CD4-positive, alpha-beta T cell treated with Interleukin-1 beta for 1 hour (primary cell): ENCODE measurements at places on chromosomes 6 and 20.

GRCh38 chr6:153790048-153790447, 249.0 kb upstream of the OPRM1 start:
- DNase-seq = no peak

GRCh38 chr6:47391675-47392074, 82.0 kb upstream of the TNFRSF21 start:
- no peak for DNase-seq

- DNase-seq = no peak
Observed at GRCh38 chr6:105875974-105876640, 210.0 kb upstream of the PRDM1 start.

DNA sequence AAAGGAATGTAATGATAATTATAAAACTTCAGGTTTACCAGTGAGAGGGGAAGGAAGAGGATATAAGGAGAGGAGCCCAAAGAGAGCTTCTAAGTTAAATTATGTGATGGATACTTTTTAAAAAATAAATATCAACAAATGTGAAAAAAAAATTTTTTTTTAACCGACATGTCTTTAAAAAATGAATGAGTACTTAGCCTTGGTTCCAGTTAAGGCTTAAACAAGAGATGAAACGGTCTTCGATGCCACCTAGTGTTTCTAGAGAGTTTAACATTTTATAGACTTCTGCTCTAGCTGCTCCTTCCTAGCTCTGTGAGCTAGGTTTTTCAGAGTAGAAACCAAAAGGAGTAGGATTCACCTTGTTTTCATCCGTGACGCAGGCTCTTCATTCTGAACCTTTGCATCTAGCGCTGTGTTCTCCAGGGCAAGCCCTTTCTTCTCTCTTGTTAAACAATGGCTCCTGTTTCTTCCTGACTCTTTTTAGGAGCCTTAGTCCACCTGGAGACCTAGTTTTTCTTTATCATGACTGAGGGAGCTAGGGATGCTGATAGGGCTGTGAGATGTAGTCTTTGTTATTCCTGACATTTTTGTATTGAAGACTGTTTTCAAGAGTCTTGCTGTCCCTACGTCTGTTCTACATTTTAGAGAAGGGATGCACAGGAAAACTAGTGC, 42.4 kb upstream of the GNRH2 start:
- peak; percentile 49 for DNase-seq

DNA sequence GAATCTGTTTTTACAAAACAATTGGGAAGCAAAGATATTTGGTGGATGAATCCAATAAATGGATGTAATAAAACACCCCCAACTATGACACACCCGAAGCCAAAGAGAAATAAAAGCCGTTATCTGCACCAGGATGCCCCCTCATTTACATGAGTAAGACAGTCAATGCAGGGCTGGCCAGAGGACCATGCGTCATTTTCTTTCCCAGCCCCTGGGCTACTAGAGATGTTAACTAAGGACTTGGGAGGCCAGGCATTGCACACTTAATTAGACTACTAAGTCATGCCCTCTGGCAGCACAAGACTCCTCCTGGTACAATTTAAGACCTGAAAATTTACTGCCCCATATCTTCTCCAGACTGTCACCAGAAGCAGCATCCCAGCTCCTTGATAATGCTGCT, 3.2 kb downstream of the LEMD2 start:
- DNase-seq = no peak

DNA sequence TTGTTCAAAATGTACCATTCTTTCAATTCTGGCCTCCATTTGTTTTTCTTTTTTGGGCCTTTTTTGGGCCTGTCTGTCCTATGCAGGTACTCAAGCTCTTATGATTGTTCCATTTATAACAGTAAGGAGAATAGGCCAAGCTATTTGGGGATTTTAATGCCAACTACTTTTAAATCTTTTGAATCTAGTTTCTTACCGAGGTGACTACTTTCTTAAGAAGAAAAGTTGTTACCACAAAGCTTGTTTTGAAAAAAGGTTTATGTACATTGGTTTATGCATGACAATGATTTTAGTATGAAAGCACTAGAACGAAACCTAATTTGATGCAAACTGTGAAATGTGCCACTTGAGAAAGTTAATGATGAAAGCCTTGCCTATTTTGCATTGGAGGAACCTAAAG, 98.3 kb upstream of the MTHFD1L start:
- no peak for DNase-seq

- no peak for DNase-seq
Observed at GRCh38 chr6:14516956-14517355, 399.4 kb downstream of the CD83 start.

- no peak for DNase-seq
Observed at GRCh38 chr6:29502597-29502996, 14.8 kb upstream of the MAS1L start.

GRCh38 chr6:41624621-41625380, 13.5 kb upstream of the MDFI start:
- no peak for DNase-seq

DNA sequence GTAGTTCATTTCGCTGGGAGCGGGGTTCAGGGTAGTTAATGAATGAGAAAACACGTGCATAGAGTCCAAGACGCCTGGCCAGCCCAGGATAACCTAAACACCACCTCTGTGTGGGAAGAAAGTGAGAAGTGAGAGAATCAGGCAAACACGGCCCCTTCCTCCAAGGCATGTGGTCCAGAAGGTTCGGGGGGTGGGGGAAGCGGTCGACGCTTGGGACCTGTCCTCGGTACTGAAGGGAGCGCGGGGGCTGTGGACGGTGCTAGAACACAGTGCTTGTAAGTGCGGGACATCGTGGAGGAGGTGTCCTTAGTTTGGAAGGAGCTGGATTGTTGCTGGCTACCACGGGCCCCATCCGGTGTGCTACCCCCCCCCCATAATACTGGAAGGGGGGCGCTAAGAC, 1.7 kb upstream of the VSTM2L start:
- DNase-seq = no peak

- DNase-seq = no peak
Observed at GRCh38 chr6:129033180-129033579, 150.2 kb downstream of the LAMA2 start.

DNA sequence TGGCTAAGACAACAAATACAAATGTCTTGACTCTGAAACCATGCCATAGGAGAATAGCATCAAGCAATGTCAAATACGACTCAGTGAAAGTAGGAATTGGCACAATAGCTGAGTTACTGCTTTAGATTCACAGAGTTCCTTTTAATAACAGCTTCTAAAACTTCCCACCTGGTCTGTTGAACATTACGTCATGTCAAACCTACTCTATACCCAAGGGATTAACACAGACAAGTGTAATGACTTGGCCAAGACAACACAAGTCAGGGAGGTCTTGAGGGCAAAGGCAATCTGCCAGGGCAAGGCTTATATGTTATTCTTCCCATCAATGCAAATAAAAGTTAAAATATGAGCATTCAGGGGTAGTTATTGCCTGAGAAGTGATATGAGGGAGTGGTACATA, 265.1 kb upstream of the PRDM1 start:
- DNase-seq = no peak

DNA sequence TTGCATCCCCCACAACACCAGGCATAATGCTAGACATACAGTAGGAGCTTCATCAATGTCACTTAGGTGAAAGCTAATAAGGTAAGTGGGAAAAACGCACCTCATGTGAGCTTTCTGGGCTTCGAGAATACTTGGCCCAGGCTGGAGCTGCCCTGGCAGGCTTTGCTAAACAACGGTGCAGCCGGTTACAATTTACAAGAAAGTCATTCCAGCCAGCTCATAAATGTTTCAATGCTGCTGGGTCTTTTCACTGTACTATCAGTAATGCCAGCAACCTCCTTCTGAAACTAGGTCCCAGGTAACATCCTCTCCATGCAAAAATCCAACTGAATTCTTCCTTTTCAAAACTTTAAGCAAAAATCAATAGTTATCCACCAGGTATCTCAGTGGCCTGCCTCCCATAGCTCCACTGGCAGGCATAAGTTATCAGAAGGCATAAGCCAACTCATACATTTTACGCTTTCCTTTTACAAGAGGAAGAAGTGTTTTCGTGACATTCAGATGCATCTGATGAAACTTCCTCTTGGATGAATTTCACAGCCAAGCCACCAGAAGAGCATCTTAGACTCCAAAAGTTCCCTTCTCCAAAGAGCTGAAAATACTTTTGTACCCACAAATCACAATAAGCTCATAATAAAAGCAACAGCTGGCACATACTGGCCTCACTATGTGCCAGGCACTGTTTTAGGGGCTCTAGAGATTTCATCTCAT, 56.3 kb downstream of the RTN4IP1 start:
- no peak for DNase-seq

GRCh38 chr6:47206626-47207025, 103.1 kb downstream of the TNFRSF21 start:
- DNase-seq = no peak

DNA sequence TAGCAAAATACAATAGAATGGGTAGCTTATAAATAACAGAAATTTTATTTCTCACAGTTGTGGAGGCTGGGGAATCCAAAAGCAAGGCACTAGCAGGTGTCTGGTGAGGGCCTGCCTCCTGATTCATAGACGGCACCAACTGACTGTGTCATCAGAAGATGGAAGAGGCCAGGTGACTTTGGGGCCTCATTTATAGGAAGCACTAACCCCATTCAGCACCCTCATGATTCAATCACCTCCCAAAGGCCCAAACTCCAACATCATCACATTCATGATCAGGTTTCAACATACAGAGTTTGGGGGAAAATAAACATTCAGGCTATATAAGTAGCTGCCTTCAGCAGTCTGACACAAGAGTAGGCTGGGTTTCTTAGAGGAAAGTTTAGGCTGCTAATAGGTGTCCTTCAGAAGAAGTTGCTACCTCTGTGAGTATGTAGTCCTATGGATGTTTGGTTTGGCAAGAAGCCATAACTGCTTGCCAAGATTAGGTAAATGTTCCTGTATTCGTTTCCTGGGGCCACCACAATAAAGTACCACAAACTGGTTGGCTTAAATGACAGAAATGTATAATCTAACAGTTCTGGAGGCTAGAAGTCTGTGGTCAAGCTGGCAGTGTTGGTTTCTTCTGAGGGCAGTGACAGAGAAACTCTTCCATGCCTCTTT, 48.8 kb downstream of the NT5E start:
- no peak for DNase-seq

DNA sequence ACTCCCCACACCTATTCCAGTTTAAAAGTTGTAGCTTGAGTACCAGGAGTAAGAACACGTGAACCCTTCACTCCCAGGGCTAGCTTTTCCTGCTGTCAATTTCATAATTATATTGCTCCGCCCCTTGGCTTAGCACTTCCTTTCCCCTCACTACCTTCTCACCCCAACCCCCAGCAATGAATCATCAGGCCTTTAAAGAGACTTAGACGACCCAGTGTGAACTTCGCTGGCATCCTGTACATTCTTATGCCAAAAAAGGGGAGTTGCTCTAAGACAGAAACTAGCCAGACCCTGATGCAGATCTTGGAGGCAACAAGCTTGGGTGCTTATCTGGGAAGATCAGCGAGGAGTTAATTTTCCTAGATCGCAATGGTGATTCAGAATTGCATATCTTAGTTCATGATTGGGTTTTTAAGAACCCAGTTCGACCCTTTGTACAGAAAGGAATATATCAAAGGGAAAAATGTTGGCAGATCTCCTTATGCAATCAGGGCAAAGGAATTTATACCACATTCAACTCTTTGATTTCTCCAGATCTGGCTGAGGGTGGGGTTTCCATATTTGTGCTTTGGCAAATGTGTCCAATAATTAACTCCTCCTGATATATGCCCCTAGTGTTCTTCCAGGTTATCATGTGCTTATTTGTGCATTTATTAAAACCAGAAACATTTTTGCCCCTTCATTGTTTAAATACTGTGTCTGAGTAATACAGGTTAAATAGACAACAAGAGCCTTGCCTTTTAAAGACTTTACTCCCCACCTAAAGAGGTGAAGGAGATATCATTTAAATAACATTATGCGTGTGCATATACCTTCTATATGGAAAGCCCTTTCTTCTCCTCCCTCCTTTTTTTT, 8.1 kb upstream of the ATXN1 start:
- DNase-seq = peak; percentile 69

DNA sequence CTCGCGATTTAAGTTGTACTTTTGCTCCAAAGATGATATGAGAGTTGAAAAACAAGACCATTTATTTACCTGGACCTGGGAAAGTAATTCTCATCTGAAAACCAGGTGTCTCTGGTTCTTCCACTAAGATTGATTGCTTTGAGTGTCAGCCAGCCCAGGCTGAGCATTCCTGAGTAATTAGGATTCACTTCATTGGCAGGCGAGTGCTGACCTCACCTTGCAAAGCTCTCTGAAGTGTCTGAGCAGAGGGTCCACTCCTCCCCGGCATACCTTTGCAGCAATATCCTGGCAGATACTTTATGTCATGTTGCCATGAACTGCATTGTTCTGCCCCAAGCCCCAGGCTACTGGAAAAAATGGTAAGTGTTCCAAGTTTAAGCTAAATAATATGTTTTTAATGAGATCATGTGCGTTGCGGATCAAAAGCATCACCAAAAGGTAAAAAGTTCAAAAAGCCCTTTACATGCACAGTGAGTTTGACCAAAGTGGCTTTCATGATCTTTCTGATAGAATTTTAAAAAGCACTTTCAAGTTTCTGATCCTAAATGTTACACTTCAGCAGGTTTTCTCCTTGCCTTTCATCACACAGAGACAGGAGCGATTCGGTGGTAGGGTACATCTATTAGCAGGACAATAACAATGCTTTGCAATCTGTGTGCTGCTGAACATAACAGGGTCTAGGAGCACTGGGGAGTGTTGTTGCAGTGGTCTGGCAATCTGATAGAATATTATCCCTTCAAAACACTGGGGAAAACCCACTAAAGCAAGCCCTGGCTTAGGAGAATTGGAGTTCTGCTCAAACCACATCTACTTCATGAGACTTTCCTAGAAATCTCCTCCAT, 127.8 kb upstream of the EEF1E1 start:
- DNase-seq = no peak
